ENCODE measurements at places on chromosomes 2 and 18. TPM values are rescaled to one million over a fixed set of nuclear protein-coding genes. Genes with fewer than 3 reads are reported as not detected.
A peak's percentile ranks its signal among the peaks of the same experiment; 100 is the strongest.

Gene STRADB
- total RNA-seq: 62.5 TPM

Gene CCDC74B
- 3.8 TPM for total RNA-seq

DNA sequence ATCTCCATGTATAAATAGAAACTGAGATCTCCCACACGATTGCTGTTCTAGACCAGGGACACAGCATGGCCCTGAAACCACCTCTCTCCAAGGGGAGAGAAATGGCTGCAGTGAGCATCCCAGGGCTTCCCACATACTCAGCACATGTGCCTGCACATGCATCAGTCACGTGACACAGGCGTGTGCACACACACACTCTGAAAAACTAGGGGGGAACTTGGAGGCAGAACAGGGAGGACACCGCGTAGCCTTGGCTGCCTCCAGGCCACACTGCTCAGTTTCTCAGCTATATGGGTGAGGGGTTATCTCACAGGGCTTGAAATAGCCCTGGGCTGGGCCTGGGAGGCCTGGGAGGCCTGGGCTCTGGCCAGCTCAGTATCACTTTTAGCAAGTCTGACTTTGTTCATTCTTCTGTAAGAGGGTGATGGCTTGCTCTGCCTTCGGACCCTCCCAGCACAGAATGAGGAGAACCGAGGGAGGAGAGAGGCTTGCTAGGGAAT, 66.9 kb downstream of the EMX1 start:
- no peak for DNase-seq
- H3K36me3 ChIP-seq: no peaks in the 10 kb centered on the region
- no peak overlapping the region for H3K4me3 ChIP-seq
- H3K4me1 ChIP-seq: peaks cover 6% of the 10 kb centered on the region

Gene CRYGC
- total RNA-seq: 1.3 TPM

Gene RELCH
- total RNA-seq: 28.9 TPM

Gene SERPINB12
- total RNA-seq: not detected

Gene MC5R
- not detected for total RNA-seq

DNA sequence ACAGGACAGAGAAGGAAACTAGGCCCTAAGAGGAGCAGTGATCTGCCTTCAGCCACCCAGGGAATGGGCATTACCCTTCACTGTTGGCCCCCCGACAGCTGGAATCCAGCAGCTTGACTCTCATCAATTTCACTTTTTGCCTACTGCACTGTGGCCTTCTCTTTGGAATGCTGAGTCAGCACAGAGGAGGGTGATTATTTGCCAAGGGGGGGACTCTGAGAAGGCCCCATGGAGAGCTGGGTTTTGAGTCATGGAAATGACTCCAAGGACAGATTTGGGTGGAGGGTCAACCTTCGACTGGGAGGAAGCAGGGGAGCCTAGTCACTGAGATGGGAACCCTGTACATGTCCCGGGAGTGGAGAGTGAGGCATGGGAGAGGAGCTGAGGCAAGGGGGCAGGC, 38.1 kb upstream of the NTSR2 start:
- no peak for DNase-seq
- H3K36me3 ChIP-seq: no peaks in the 10 kb centered on the region
- H3K4me3 ChIP-seq: no peak overlapping the region
- H3K4me1 ChIP-seq: peaks cover 11% of the 10 kb centered on the region

DNA sequence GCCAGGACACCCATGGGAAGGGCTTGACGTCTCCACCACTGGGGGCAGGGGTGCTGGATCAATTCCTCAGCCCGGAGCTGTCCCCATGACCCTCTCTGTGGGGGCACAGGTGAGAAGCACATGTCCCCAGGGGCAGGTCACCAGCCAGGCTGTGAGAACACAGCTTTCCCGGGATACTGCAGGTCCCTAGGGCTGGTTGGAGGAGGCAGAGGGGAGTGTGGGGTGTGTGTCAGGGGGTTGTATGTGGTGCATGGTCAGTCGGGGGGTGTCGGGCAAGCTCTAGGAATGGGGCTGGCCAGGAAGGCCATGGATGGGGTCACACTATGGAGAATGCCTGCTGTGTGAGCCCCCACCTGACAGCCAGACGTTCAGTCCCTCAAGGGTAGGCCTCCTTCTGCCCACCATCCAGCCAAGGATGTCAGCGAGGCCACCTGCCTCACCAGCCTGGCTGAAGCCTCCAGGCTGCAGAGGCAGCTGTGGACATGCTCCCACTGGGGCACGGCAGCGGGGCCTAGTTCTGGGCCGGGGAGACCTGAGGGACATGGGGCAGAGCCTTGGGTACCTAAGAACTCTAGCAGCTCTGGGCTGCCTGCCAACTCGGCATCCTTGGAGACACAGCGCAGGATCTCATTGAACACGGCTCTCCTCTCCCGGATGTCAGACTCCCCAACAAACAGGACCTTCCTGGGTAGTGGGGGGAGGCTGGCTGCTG, 10.3 kb downstream of the HS1BP3 start:
- peaks cover 1% of the 10 kb centered on the region for H3K4me1 ChIP-seq
- H3K4me3 ChIP-seq: no peak overlapping the region
- H3K27me3 ChIP-seq: no peaks in the 10 kb centered on the region

DNA sequence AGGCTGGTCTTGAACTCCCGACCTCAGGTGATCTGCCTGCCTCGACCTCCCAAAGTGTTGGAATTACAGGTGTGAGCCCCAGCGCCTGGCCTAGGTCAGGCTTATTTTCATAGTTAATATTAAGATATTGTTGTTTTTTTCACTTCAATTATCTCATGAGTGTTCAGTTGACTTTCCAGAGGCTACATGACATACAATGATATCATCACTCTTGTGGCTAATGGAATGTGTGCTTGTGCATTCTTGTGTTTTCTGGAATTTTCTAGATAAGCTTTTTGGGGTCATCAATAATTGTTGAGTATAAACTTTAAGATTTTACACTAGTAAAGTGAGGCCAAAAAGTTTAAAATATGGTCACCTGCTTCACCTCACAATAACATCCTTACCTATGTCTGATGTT, 180.9 kb downstream of the FIGN start:
- H3K4me3 ChIP-seq: no peak overlapping the region
- H3K4me1 ChIP-seq: no peaks in the 10 kb centered on the region
- H3K27me3 ChIP-seq: no peaks in the 10 kb centered on the region
- H3K27ac ChIP-seq: no peak overlapping the region
- no peaks in the 10 kb centered on the region for H3K36me3 ChIP-seq

Gene REG3A
- total RNA-seq: 1.6 TPM

Gene ID2
- total RNA-seq: 1,089 TPM

DNA sequence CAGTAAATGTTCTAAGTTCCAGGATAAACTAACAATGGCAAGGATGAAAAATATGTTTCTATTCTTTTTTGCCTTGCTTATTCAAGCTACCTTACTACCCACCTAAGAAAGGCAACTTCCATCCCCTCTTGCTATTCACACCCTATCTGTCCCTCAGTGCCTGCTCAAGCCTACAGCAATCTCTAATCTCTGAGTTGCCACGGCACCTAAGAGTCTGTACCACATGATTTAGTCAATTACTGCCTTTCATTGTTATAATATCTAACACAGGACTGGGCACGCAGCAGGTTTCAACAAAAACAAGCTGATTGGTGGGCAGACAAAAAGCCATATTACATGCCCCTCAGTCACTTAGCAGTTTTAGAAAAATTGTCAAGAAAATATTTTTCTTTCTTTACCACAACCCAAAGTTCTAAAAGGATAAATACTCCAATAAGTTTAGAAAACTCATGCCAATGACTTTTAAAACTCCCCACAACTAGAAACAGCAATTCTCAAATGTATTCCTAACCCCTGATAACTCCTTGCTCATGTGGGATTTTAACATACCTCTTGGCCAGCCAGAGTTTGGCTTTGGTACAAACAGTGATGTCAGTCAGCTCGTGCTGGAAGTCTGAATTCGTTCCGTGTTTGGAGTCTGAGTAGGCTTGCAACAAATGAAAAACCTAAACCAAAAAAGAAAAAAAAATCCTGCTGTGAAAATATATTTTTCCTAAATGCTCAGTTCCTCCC, 117.3 kb upstream of the ZFP36L2 start:
- no peak overlapping the region for H3K4me3 ChIP-seq
- peak overlapping the region; percentile 64 for H3K27ac ChIP-seq
- H3K36me3 ChIP-seq: no peaks in the 10 kb centered on the region
- DNase-seq: peak; percentile 58

DNA sequence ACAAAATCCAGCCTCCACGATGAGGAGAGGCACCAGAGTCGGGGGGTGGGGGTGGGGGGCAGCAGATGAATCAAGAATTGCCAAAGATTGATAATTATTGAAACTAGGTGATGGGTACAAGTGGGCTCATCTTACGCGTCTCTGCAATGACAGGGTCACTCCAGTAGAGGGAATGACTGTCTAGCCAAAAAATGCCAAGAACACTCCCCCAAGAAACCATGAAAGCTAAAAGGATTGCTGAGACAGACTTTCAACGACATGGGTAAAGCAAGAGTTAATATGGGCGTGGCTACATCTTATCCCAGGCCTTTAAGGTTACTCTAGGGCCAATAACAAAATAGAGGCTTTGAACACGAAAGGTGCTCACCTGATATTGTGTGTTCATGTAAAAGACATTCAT, 86.5 kb downstream of the STK39 start:
- H3K4me1 ChIP-seq: no peaks in the 10 kb centered on the region
- no peak for DNase-seq
- no peaks in the 10 kb centered on the region for H3K27me3 ChIP-seq
- no peak overlapping the region for H3K4me3 ChIP-seq

Gene ACVR2A
- 43.0 TPM for total RNA-seq

GRCh38 chr2:95329891-95330793, 33.0 kb downstream of the KCNIP3 start:
- H3K36me3 ChIP-seq: no peaks in the 10 kb centered on the region
- no peak overlapping the region for H3K4me3 ChIP-seq
- no peak overlapping the region for H3K27ac ChIP-seq
- DNase-seq: no peak
- no peaks in the 10 kb centered on the region for H3K4me1 ChIP-seq
- H3K27me3 ChIP-seq: no peaks in the 10 kb centered on the region

GRCh38 chr2:6353669-6354068, 512.0 kb downstream of the CMPK2 start:
- DNase-seq: no peak
- H3K27ac ChIP-seq: no peak overlapping the region
- H3K27me3 ChIP-seq: no peaks in the 10 kb centered on the region
- no peak overlapping the region for H3K4me3 ChIP-seq
- H3K4me1 ChIP-seq: no peaks in the 10 kb centered on the region

Gene RAB6C
- 0.04 TPM for total RNA-seq

DNA sequence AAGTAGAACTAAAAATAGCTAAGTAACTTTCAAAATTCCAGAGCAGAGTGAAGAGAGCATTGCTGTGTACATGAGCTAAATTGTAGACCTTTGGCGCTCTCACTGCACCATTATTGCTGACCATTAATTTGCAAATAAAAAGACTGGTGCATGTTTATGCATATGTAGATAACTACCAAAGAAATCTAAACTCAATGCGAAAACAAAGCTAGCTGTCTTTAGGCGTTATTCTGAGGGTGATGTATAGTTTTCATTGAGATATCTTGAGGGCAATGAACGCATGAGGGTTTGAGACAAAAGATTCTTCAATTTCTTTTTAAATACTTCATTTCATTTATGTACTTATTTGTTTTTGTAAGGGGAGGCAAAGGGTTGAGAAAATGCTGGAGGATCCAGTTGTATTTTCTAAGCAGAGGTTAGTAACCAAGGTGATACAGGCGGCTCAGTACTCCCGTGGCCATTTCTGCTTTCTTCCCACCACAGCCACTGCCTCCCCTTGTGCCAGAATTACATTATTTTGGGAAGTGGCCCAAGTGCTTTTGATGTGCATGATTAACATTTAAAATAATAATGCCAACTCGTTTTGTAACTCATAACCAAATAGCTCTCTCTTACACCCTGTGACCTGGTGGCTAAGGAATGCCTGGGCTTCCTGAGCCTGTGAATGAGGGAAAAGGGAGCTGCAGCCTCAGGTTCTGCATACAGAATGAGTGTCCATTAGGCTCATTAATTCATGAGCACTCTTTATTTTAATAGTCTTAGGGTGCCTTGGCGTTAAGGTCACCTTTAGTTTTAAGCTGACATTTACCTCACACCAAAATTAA, 797.8 kb upstream of the GYPC start:
- H3K4me1 ChIP-seq: no peaks in the 10 kb centered on the region
- DNase-seq: no peak
- H3K27me3 ChIP-seq: no peaks in the 10 kb centered on the region
- H3K4me3 ChIP-seq: no peak overlapping the region

Gene CD8B2
- not detected for total RNA-seq

GRCh38 chr18:9808295-9809241, 77.2 kb upstream of the TXNDC2 start:
- peak overlapping the region; percentile 23 for H3K27ac ChIP-seq
- H3K27me3 ChIP-seq: no peaks in the 10 kb centered on the region
- peaks cover 28% of the 10 kb centered on the region for H3K4me1 ChIP-seq
- H3K36me3 ChIP-seq: no peaks in the 10 kb centered on the region
- no peak for DNase-seq

Gene ATP6V1B1
- 0.84 TPM for total RNA-seq

GRCh38 chr18:35692866-35693265, 111.3 kb downstream of the GALNT1 start:
- no peaks in the 10 kb centered on the region for H3K27me3 ChIP-seq
- DNase-seq: peak; percentile 15
- H3K4me1 ChIP-seq: no peaks in the 10 kb centered on the region
- no peak overlapping the region for H3K27ac ChIP-seq
- H3K36me3 ChIP-seq: no peaks in the 10 kb centered on the region

Gene CYP27C1
- total RNA-seq: 0.56 TPM

DNA sequence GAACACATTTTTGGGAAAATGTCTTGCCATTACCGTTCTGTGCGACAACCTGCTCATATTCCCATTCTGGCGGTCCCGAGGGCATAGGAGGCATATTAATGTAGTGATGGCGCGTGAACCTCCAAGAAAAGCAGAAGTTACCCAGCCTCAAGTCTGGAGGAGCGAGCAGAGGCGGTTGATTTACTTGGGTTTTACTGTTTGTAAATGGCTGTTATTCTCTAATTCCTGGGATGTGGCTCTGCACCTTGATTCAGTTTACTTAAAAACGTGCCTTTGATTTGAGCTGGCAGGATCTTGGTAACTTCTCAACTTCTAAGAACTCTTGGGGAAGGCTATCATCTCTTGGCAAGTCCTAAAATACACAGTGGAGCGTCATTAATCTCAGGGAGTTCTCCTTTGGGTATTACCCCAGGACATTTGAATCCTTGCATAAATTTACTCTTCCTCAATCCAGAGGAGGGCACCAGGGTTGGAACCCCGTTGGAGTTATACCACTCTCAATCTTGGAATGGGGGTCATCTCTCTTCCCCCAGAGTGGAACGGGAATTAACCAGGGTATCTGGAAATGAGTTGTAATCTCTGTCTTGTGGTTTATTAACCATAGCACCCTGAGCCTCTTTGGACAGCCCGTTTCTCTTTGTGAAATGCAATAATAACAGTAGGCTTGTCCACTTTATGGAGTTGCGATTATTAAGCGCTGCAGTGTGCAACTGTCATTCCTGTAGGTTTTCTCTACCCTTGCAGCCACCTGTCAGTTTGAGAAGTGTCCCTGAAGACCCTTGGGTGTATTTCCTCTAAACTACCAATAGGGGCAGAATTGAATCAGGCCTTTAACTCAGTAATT, 2.1 kb downstream of the HK2 start:
- DNase-seq: peak; percentile 59
- no peaks in the 10 kb centered on the region for H3K27me3 ChIP-seq
- peaks cover 11% of the 10 kb centered on the region for H3K4me1 ChIP-seq
- H3K36me3 ChIP-seq: no peaks in the 10 kb centered on the region
- peak overlapping the region; percentile 92 for H3K27ac ChIP-seq

Gene KIF5C
- 5.4 TPM for total RNA-seq

Gene GAREM1
- total RNA-seq: 8.1 TPM

- H3K4me1 ChIP-seq: no peaks in the 10 kb centered on the region
- H3K27ac ChIP-seq: no peak overlapping the region
- no peak overlapping the region for H3K4me3 ChIP-seq
- no peaks in the 10 kb centered on the region for H3K36me3 ChIP-seq
- no peaks in the 10 kb centered on the region for H3K27me3 ChIP-seq
Observed at GRCh38 chr2:27162151-27163121, 13.6 kb downstream of the TCF23 start.
